ENCODE measurements at places on chromosomes 1 and 21.

DNA sequence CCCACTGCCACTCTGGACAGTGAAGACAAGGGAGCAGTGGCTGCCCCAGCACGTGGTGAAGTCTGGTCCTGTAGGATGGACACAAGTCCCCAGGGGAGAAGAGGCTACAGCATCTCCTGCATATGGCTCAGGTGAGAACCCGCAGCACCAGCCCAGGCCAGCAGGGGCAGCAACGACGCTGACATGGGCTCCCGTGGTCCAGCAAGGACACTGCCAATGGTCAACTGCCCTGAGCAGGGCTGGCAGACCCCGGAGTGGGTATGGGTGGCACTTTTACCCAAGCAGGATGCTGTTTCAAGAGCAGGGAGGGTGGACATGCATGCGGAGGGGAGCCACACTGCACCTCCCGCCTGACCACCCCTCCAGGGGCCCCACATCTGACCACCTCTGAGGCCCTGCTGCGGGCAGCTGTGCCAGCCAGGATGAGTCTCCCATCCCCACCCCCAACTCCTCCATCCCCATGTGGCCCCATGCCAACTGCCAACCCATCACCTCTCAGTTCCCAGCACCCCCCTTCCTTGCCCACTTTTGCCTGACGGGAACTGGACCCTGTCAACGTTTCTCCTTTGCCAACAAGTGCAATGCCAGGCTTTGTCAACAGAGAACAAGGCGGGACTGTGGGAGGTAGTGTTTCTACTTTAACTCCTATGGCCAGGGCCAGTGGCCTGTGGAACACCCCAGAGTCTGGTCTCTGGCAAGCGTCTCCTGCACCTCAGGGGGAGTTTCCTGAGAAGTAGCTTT, 8.6 kb downstream of the MORN1 start:
- no peak for DNase-seq

DNA sequence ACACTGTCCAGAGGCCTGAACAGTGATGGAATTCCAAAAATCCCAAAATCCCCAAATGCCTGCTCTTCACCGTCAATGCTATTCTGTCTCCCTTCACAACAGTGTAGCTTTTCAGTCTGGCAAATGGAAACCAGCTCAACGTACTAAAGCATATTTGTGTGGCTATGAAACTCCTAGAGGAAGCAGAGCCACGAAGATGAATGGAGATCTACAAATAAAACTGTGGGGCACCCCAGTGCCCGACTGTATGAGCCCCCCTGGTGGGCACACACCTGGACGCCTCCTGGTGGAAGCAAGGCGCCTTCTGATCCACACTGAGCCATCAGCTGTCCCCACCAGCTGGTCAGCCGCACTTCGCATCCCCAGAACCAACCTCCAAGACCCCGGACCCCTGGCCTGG, 129.1 kb upstream of the SOD1 start:
- DNase-seq, result no peak

DNA sequence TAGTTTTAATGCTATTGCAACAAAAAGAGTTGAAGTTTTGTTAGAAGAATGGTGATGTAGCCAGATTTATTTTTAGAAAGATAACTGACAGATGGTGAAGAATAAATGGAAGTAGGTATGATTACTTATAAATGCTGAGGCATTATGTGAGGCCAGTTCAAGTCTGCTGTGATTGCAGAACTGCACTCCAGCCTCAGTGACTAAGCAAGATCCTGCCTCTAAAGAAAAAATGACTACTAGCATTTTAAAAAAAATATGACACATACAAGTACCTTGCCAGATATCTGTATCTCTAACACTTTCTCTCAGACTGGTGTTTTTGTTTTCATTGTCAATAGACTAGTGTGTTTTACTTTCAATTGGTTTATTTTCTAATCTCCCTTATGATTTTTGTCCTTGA, 1242.4 kb upstream of the ADGRL4 start:
- no peak for DNase-seq

DNA sequence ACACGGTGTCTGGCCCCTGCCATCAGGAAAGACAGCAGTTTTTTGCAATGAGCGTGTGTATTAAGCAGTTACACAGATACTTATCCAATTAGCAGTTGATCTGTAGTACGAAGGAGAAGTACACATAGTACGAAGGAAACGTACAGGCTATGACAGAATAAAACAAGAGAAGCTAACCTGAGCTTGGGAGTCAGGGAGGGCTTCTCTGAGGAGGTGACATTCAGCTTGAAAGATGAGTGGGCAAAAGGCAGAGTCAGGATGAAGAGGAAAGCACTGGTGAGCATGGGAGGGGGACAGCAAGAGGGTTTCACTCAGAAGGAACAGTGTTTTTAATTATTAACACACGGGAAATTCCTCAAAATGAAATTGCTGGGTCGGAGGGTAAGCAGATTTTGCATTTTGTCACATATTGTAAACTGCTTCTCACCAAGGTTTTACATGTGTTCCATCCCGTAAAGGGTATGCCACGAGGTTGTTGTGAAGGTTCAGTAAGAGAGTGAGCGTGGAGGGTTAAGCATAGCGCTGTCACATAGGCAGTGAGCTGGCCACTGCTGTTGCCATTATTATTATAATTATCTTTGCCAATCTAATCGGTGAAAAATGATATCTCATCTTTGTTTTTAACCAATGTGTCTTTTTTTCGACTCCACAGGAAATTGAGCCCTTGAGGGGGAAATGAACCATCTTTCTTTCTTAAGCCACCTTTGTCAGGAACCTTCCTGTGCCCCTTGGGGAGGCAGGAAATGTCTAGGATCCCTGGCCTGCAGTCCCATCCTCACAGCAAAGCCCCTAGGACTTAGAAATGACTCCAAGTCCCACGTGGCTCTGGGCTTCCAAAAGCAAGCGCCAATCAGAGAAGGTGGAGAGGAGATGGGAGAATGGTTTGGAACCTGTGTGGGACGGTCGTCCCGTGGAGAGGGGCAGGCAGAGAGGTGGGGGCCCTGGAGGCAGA, 47.3 kb upstream of the POU3F1 start:
- no peak for DNase-seq
